ENCODE measurements at places on chromosomes 11 and 22.

GRCh38 chr11:73335204-73335923 lies 27.3 kb downstream of the ARHGEF17 start:
- peak; percentile 88 for DNase-seq

DNA sequence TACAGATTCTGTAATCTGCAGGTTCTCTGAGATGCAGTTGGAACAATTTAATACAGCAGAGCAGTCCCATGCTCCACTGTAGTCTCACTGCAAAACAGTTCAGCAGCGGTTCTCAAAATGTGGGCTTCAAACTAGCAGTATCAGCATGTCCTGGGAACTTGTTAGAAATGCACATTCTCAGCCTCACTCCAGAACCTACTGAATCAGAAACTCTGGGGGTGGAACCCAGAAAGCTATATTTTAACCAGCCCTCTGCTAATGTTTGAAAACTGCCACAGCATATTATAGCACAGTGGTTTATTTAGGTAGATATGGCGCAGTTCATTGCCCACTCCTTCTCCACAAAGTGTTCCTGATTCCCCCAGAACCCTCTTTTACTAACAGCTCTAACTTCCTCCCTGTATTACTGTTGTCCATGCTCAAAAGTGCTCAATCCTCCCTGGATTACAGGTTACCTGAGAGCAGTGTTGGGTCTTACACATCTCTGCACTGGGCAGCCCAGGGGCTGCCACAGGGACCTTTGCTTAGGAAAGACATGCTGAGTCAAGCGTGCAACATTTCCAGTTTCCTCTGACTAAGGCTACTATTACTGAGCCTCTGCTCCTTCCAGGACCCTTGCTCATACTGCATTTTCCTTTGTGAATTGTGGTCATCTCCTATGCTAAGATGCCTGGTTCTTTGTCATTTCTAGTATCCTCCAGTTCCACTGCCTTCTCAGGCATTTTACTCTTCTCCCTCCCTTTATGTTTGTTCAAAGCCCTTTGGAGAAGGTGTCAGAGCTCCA lies 7.7 kb upstream of the DGAT2 start:
- DNase-seq = no peak

- DNase-seq = no peak
Observed at GRCh38 chr22:49800408-49801238, 27.1 kb downstream of the BRD1 start.

GRCh38 chr11:1310772-1311468 lies 1.5 kb upstream of the TOLLIP start:
- DNase-seq = no peak

GRCh38 chr11:74311352-74311926 lies at the start of gene P4HA3:
P4HA3 (minus strand) TSS chr11:74311640; CDS start chr11:74311611, 29 bp downstream.
- peak; percentile 35 for DNase-seq

DNA sequence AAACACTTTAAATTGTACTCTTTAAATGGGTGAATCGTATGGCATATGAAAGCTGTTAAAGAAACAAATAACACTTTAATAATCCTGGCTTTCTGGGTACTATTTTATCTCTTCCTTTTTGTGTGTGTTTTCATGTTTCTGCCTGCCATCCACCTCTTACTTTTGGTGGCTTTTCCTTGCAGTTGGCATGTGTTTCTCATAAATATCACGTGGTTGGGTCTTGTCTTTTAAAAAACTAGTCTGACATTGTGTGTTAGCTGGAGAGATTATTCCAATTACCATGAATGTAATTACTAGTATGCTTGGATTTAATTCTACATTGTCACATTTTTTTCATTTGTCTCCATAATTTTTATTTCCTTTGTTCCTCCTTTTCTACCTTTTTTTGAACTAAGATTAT lies 262.9 kb upstream of the B3GAT1 start:
- DNase-seq = no peak

GRCh38 chr22:44520465-44521094 lies 22.5 kb upstream of the RTL6 start:
- DNase-seq = no peak

DNA sequence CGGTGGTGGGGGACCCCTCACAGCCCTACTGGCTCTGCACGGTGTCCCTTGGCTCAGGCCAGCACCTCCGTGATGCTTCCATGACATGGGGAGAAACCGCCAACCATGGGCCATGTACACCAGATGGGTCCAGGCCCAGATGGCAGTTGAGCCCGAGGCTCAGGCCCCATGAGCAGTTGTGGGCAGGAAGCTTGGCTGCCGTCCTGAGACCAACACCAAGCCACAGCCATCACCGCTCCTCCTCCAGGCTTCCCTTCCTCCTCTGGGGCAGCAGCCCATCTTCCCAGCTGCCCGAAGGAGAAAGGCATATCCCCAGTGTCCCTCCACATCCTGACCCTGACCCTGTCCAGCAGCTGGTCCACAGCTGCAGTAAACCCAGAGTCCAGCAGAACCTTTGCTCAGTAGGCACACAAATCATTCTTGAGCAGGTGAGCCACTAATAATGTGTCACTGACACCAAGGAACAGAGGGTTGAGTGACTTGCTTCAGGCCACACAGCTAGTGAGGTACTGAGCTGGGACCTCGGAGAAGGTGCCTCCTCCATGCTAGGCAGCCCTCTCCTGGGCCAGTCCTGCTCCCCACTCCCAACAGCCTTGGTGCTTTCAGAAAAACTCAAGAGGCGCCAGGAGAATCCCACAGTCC lies 204.9 kb downstream of the CTTN start:
- DNase-seq = no peak

GRCh38 chr11:124793466-124794278 lies 6.5 kb downstream of the MSANTD2 start:
- DNase-seq = peak; percentile 58

DNA sequence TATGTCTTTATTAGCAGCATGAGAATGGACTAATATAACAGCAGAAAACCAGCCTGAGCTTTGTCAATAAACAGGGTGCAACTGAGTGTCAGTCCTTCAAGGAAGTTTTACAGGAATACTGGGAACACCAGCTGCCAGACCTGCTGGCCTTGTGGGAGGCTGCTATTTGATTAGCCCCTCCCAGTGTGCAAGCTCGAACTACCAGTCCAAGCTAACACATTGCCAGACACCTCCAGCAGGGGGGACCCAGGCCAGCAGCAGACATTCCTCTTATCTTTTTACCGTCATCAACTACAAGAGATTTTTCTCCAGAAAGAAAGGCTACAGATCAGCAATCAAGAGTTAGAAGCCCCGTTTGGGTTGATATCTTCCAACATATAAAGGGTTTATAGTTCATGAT lies 942.8 kb upstream of the TENM4 start:
- no peak for DNase-seq

All from left kidney (tissue), 8 donors.